Frontal cortex (tissue), 4 donors: ENCODE measurements at places on chromosomes 12 and 14. TPM values are rescaled to one million over a fixed set of nuclear protein-coding genes. Genes with fewer than 3 reads are reported as not detected.

The KRT77 gene
- not detected for total RNA-seq

The PRB2 gene
- not detected for total RNA-seq

The INHBE gene
- not detected for total RNA-seq

The HECTD1 gene
- total RNA-seq: 459 TPM

- DNase-seq: no peak
These were observed 126.6 kb downstream of the LLPH start for GRCh38 chr12:66003951-66004350.

GRCh38 chr14:98014851-98015615 is 1217.9 kb downstream of the VRK1 start:
- no peak for DNase-seq

The STYK1 gene
- 2.9 TPM for total RNA-seq
